Stimulated activated CD4-positive, alpha-beta T cell treated with anti-CD3 and anti-CD28 coated beads, TNF-alpha, amount 100 ng/mL, for 24 hours (primary cell): ENCODE measurements at places on chromosomes 3 and 15.

DNA sequence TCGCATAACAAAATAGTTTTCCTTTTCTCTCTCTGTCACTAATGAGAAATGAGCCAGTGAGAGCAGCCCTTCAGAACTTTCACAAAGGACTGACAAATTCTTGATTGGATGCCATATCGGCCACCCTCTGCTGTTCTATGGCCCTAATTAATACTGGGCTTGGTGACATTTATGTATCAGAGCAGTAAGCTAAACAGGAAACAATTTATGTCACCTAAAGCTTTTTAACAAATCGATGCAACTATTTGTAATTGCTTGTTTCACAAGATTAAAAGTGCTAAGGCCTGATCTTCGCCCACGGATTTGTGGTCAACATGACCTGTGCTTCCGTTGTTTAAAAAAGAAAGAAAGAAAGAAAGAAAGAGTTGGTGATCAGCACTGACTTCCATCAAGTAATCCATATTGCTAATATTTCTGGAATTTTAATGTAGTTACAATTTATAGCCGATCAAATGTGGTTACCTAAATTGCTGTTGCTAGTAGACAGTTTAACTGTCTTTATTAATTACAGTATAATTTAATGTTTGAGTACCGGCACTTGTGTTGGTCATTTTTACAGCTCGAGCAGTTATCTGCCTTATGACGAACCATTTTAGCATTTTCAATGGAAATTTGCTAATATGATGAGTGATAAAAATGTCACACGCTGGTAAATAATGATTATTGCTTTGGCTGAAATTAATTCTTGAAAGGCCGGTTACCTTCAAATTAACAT lies 631.3 kb downstream of the FOXP1 start:
- DNase-seq: no peak

GRCh38 chr3:66971891-66972551 lies 26.1 kb upstream of the KBTBD8 start:
- peak; percentile 40 for DNase-seq

DNA sequence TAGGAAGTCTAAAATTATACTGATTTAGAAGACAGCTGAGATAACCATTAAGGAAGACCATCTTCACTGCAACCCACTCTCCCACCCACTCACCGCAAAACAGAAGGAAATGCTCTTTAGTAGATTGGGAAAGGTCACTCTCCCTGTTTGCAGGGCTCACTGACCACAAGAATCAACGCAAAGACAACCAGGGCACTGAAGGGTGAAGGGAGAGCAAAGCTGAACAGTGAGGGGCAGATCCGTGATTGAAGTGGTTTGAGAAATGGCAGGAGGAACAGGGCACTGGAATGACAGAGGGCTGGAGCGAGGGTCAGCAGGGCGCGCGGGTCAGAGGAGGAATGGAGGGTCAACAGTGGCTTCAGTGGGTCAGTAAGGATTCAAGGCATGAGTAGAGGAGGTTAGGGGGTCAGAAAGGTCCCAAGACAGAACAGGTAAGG lies 520 bp downstream of the MESD start:
- no peak for DNase-seq

GRCh38 chr15:55522742-55523450 lies 14.9 kb upstream of the DNAAF4 start:
- no peak for DNase-seq

DNA sequence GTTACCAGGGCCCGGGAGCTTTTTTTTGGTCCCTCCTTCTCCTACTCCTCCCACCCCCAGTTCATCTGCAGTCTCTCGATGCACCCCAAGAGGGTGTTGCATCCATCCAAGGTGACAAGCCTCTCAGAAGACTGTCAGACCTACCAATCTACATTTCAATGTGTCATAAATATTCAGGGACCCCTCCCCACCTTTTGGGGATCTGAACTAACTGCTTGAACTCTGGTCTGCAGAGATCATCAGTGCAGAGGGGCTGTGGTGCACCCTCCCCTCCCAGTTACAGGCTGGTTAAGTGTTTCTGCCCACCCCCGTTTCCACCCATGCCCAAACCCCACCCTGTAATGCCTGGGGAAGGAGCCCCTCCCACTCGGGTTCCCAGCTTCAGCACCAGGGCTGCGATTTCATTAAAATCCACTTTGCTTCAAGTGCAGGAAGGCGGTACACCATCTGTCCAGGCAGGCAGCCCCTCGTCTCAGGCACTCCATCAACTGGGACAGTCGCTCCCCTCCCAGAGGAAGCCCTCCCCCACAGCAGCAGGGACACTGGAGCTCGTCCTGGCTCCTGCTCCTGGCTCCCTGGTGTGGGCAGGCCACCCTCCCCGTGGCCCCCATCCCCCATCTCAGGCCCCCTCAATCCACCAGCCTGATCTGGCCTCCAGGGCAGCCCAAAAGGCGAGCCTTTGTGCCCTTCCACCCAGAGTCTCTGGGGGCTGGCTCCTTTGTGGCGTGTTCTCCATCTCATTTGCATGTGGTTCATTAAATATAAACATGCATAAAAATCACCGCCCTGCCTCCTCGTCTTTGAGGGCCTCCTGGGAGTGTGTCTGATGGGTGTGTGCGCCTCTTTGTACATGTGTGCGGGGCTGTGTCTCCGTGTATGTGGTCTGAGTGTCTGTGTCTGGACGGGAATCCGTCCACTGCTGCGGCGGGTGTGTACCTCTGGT lies 32.3 kb downstream of the RNU5B-1 start:
- DNase-seq: no peak

GRCh38 chr15:78618064-78618463 lies 2.7 kb downstream of the CHRNA3 start:
- DNase-seq: no peak

DNA sequence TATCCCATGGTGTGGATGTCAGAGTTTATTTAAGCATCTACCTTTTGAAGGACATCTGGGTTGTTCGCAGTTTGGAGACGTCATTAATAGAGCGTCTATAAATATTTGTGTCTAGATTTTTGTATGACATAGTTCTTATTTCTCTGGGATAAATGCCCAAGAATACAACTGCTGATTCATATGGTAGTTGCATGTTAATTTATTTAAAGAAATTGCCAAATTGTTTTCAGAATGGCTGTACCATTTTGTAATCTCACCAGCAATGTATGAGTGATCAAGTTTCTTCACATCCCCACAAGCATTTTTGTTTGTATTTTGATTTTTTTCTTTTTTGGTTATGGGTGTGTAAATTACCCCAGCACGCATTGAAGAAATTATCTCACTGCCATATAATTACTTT lies 656.9 kb downstream of the NTRK3 start:
- DNase-seq: no peak

DNA sequence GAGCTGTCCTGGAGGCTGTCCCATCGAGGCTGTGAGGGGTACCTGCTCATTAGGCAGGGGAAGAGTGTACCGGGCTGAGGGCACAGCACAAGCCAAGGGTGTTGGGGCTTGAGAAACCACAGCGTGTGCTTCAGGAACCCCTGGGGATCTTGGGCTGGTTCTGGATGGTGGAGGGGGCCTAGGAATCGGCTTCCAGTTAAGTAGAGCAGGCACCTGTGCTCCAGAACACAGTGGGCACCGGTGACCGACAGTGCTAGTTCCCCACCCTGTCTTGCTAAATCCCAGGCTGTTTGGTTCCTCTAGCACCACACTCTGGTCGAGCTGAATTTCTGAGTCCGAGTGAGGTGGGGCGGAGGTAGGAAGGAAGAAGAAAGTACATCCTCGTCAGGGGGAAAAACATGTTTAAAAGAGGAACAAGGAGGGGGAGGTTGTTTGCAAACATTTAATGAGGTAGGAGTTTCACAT lies 29.1 kb downstream of the SLC6A6 start:
- DNase-seq: no peak

DNA sequence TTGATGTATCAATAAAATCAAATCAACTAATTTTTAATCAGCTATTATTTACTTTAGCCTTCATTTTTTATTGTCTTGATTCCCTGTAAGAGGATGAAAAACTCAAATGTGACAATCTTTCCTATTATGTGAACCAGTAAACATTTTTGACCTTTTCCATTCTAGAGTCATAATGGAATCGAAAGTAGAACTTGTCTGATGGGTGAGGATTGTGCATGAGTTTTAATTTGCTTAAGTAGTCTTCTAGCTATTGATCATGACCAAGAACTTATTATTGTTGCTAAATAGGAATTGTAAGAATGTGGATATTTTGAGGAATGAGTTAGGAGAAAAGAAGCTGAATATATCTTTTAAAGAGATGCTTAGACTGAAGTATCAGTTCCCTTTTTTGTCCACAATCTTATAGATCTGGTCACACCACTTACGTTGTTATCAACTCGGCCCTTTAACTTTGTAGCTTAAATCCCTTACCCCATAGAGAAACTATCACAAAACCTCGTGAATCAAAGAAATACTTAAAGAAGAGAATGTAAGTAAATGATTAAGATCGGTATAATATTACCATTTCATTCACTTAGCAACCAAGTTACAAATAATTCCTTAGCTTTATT lies 147.3 kb downstream of the TP63 start:
- no peak for DNase-seq

- no peak for DNase-seq
Measured at GRCh38 chr3:111691293-111691909, 96.3 kb upstream of the ZBED2 start.

- DNase-seq: no peak
Measured at GRCh38 chr3:33392703-33393125, 47.5 kb downstream of the UBP1 start.

DNA sequence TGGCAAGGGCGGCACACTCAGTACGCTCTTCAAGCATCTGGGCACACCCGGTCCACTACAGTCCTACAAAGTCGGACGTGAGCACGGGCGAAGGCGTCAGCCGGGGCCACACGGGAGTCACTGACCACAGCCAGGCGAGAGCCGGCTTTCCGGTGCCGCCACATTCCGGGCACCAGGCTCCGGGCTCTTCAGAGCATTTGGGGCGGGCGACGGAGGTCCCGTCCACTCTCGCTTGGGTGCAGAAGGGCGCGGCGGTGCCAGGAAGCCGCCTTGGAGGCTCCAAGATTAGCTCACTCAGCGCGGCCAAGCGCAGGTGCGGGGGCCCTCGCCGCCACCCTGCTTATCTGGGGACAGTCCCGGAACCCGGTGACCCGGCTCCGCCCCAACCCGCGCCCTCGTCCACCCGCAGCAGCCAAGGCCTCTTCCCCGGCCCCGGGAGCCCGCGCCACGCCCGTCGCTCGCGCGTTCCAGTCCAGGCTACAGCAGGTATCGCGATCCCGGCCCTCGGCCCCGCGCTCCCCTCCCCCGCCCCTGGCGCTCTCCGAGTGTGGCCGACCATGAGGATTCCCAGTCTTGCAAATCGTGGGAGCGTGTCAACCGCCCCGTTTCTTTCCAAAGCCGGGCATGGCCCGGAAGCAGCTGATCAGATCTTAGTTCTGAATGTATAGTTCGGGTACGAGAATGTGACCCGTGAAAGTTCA lies at the start of gene ADPRH:
Gene ADPRH, plus strand, starts transcription at position 127 of the 701 bp plus-strand sequence. CDS start 2,678 bp downstream, outside the sequence.
- peak; percentile 16 for DNase-seq

- no peak for DNase-seq
Measured at GRCh38 chr3:134677196-134677986, 26.6 kb upstream of the KY start.

GRCh38 chr15:56524915-56525314 lies 60.0 kb upstream of the MNS1 start:
- DNase-seq: no peak

GRCh38 chr3:55823001-55823400 lies 335.9 kb upstream of the WNT5A start:
- no peak for DNase-seq

GRCh38 chr3:64399205-64399800 lies 174.0 kb upstream of the PRICKLE2 start:
- DNase-seq: no peak

DNA sequence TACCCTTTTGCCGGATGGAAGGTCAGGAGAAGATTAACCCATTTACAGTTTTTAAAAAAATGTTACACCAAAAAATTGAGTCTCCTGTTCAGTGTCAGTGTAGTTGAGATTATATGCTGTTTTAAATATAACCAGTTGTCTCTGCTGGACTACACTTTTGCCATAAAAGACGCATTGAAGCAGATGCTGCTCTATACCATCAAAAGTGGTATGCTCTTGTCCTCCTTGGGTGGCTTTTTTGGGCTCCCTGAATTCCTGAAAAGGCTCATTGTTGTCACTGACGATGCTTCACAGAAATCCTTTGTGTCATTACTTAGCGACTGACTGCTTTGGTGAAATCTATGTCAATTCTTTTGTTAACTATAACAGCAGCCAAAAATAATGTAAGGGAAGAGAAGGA lies 133.9 kb upstream of the SKOR1 start:
- no peak for DNase-seq

DNA sequence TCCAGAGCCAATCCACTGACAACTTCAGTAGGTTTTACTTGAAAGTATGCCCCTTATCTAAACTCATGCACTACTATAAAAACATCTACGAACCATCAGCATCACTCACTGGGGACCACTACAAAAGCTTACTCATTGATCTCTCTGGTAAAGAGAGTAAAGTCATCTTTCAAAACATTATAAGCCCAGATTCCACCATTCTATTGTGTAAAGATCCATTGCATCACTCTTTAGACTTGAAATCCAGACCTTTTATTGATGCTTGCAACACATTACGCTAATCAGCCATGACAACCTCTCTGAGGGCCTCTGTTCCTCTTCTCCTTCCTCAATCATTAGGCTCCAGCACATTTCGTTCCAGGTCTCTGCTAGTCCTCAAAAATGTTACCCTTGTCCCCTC lies 248.9 kb upstream of the WNT5A start:
- no peak for DNase-seq

- no peak for DNase-seq
Measured at GRCh38 chr15:85389772-85390171, 9.4 kb downstream of the AKAP13 start.

DNA sequence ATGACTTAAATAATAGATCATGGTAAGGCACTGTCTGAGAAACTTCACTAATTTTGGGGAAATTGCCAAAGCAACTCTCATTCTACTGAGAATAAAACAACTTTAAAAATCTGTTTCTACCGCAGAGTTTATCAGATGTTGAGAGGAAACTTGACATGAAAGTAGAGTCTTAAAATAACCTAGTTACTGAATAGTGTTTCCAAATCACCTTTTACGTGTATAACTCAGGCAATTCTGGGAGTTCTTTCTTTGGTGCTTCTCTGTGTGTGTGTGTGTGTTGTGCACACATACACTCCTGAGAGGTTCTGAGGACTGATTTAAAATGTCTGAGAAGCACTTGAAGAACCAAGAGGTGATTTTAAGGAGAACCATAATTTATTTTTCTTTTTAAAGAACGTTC lies 236.6 kb downstream of the SV2B start:
- DNase-seq: no peak

- DNase-seq: no peak
Measured at GRCh38 chr3:123331006-123331405, 117.9 kb downstream of the ADCY5 start.

DNA sequence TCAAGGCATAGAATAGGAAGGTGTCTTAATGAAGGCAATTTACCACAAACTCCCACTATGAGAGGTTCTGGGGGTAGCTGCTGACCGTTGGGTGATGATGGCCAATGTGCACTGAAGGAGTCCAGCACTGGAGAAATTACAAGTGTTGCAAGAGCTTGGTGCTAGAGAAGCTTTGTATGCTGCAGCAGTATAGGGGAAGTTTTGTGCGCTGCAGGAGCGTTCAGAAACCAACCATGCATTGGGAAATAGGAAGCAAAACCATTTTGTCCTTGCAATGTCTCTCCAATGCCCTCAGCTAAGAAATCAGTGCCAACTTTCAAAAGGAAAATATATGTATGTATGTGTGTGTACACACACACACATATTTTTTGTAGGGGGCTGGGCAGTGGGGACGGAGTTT lies 441.6 kb upstream of the NAALADL2 start:
- no peak for DNase-seq

GRCh38 chr3:46930166-46930944 lies 46.2 kb downstream of the CCDC12 start:
- no peak for DNase-seq
